Hippocampal formation (tissue), 2 donors: ENCODE measurements at places on chromosomes 3 and 15.
A peak's percentile ranks its signal among the peaks of the same experiment; 100 is the strongest.

- DNase-seq: no peak
Measured at GRCh38 chr3:156749244-156749643, 74.9 kb downstream of the TIPARP start.

DNA sequence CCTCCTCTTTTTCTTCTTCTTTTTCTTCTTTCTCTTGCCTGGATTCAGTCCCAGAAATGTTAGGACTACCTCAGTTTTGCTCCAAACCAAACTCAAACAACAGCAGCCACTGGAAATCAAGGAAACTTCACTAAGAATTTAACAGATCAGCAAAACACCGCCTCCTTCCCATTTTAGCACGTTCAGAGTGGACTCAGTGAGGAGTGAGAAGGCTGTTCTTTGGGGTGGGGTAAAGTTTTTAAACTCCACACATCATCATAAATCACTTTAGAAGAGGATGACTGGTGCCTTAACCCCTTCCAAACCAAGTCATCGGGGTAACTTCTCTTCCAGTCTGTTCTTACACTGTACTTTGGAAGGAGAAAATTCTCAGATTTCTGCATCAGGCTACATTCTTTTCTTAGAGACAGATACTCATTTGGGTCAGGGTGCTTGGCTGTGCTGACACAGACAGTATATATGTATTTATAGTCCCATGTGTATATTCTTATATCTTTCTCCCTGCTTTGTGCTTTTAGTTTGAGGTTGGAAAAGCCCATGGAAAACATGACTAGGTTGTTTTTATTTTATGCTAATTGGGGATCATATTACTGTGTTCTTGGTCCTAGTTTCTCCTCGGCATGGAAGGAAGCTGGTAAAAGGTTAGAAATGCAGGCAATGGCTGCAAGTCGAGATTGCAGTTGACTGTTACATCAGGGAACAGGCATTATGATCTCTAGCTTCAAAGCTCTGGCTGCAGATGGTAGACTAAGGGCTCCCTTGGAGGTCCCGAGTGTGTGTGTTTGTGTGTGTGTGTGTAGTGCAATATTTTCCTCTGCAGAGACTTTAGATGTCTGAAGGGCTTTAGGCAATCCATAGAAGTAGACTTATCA lies at the start of gene CCDC80:
CCDC80 (minus strand) TSS at position 214 of the 872 bp plus-strand sequence. CDS start 1,238 bp downstream, outside the sequence.
- no peak for DNase-seq

- no peak for DNase-seq
Measured at GRCh38 chr3:196218155-196218712, 1.9 kb downstream of the SLC51A start.

GRCh38 chr15:77482570-77482969 lies 61.9 kb downstream of the HMG20A start:
- DNase-seq: no peak

DNA sequence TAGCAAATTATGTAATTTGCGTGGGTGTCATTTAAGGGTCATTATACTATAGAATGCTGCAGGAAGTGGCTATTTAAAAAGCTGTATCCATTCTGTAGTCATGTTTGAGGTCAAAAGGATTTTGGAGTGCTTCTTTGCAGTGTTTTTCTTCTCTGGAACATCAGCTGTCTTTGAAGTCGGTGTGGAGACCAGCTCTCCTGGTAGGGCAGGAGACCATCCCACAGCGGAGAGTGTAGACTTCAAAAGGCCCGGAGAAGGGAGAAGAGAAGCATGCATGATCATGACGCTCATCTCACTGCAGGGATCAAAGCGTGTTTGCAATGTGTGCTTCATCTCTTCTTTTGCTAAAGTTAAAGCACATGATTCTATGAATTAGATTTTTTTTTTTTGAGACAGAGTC lies 19.9 kb downstream of the PXK start:
- no peak for DNase-seq

GRCh38 chr15:90126596-90127435 lies 24.5 kb upstream of the IDH2 start:
- DNase-seq: no peak

- peak; percentile 48 for DNase-seq
Measured at GRCh38 chr3:62318752-62319569, 54.4 kb downstream of the FEZF2 start.

DNA sequence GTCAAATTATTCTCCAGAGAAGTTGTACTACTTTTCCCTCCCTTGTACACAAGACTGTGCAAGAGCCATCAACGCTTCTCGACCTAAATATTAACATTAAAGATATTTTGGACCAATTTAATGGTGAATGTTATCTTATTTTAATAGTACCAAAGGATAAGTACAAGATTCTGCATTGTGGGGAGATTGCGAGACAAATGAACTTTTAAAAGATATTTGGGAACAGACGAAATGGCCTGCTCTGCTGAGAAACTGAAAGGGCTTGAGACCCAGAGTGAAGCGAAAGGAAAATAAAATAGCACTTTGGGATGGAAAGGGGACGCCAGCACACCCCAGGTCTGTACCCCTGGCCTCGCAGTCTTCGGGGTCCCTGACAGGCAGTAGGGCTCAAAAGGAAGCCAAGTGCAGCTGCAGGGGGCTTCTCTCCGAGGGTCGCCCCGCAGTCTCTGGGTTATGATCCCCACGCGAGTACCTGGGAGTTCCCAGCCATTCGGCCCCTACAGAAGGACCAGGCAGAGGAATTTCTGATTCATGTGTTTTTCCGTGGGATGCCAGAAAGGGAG lies 97.6 kb upstream of the VGLL3 start:
- peak; percentile 39 for DNase-seq

DNA sequence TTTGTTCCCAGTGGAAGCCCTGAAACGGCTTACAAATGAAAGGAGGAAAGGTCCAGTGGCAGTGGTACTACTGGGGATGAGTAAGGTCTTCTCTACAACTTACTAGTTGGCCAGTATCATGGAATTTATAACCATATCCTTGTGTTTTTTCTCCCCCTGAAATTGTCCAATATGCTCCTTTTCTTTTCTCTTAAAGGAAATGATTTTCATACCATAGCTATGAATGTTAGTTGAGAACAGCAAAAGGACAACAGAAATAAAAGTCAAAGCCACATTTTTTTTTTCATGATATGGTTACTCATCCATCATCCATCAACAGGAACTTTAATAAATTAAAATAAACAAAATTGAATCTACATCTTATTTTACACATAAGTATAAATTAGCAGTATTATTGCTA lies 450.4 kb downstream of the MFSD1 start:
- no peak for DNase-seq

- no peak for DNase-seq
Measured at GRCh38 chr15:74992619-74993018, 2.7 kb upstream of the SCAMP5 start.

- no peak for DNase-seq
Measured at GRCh38 chr3:14792691-14793121, 26.1 kb upstream of the FGD5 start.

- no peak for DNase-seq
Measured at GRCh38 chr15:35141743-35142471, 56.8 kb upstream of the NANOGP8 start.

GRCh38 chr15:70088887-70089691 lies 8.6 kb downstream of the TLE3 start:
- DNase-seq: no peak

DNA sequence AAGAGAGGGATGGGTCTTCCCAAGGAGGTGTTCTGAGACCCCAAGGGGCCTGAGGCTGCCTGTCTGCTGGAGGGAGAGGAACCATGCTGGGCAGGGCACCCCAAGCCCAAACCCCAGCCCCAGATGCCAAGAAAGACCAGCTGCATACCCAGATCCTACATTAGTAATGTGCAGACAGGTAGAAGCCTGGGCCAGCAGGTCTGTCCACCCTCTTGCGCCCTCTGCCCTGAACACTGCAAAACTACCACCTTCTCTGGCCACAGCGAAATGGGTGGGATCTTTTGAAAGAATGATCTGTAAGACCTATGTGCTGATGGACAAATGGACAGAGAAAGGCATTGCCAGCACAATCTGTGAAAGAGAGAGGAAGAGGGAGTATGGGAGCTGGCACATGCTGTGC lies 283.2 kb downstream of the EPHB1 start:
- no peak for DNase-seq

GRCh38 chr3:77169823-77170222 lies 129.9 kb downstream of the ROBO2 start:
- no peak for DNase-seq

GRCh38 chr3:50436114-50436674 lies 67.2 kb downstream of the CACNA2D2 start:
- no peak for DNase-seq

- DNase-seq: no peak
Measured at GRCh38 chr3:37030588-37030987, 37.3 kb downstream of the MLH1 start.

DNA sequence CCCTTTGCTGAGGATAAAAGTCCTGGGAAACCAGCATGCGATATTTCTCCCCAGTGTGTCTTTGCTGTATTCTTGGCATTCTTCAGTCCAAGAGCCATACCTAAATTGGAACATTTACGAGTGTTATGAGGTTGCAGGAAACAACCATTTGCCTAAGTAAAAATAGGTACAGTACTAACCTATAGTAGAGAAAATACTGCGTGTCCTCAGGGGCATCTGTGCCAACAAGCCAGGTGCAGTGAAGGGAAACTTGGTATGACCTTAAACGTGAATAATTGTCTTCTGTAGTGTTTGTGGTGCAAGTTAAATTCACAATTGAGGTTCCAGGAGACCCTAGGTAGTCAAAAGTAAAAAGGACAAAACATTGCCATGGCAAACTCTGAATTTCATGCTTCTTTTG lies 12.2 kb downstream of the IL5RA start:
- DNase-seq: no peak

DNA sequence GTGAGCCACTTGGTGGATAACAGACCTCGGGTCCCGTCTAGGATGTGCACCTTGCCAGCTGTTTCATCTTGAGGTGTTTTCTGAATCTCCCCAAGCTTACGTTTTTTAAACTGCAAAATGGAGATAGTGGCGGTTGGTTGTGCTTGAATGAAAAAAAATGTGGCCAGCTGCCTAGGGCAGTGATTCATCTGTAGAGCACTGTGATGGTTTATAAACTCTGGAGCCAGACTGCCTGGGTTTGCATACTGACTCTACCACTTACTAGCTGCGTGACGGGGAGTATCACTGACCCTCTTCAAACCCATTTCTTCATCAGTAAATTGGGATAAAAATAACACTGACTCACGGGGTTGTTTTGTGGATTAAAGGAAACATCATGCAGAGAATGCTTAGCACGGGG lies 159.1 kb downstream of the CHL1 start:
- DNase-seq: peak; percentile 9

DNA sequence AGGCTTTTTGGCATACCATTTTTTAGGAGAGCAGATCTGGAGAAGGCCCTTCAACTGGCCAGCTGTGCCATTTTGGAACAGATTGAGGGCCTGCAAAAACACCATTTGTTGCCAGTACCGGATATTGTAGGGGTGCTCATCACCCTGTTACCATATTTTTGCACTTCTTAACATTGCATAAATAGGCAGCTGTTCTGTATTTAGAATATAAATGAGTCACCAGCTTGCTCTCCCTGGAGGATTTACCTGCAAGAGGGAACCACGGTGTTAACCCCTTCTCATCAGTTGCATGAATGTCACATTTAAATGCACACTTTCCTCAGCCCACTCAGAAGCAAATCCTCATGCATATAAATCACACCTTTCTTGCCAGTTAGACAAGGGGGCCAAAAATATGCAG lies 435.6 kb downstream of the ROBO2 start:
- no peak for DNase-seq

- DNase-seq: no peak
Measured at GRCh38 chr3:189570916-189571315, 60.3 kb upstream of the TP63 start.

DNA sequence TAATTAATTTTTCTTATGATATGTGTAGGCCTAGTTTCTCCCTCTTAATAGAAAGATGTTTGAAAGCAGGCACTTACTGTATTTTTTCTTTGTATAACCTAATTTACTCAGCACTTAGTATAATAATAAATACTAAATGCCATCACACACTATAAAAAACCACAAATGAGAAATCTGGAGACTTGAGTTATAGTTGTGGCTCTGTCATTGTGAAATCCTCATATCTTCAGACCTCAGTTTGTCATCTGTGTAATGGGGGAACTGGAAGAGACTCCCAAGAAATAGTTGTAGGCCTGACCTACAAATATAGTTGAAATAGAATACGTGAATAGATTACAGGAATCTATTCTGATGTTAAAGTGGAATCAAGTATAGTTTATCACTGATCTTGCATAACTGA lies 287.6 kb upstream of the DPH6 start:
- DNase-seq: no peak

DNA sequence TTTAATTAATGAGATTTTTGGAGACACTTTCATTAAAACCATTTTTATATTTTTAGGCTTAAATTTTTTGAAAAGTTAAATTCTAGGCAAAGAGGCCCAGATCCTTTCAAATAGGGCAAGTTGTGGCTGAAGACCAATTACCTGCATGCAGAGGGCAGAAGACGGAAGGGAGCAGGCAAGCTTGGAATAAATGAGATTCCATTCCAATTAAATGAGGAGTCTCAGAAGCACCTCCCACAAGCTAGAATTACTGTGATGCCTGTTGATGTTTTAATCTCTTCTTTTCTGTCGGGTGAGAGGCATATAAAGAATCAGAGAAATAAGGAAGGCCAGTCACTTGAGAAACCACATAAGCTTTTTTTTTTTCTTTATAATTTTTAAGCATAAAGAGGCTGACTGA lies 46.8 kb downstream of the KBTBD8 start:
- no peak for DNase-seq

DNA sequence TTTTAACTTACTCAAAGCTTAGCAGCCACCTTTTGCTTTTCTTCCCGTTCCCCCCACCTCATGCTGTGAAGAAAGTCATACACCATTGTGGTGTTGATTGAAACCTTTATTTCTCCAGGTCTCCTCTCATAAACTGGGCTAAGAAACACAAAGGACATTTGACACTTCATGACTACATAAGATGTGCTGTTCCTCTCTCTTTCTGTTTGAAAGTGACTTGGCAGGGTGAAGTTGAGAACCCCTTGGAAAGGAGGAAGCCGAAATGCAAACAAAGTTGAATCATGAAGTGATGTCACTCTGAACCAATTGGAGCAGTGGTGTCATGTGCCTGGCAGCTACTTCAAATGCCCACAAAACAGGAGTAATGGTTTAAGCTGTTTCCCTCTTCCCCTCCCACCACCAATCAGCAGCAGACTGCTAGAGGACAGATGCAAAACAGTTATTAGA lies 174.7 kb downstream of the IGF1R start:
- no peak for DNase-seq

- no peak for DNase-seq
Measured at GRCh38 chr3:37510755-37511154, 336.4 kb upstream of the LRRFIP2 start.

GRCh38 chr3:11764931-11765363 lies 81.7 kb downstream of the TAMM41 start:
- DNase-seq: no peak

GRCh38 chr3:196472286-196472685 lies 31.3 kb downstream of the RNF168 start:
- no peak for DNase-seq

DNA sequence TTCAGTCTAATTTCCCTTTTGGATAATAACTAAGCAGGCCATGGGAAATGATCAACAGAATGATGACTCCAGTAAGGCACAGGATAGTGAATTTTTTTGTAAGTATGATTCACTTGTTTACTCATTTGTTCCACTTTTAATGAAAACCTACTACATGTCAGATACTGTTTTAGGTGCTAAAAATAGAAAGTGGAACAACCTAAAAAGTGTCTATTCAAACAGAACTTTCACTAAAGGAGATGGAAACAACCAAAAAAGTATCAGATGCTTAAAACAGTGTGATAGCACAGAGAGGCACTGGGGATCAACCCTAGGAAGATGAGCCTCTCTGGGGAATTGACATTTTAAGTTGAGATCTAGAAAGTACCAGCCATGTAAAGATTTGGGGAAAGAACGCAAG lies 11.1 kb downstream of the RYK start:
- no peak for DNase-seq

GRCh38 chr3:193870376-193871219 lies 265.4 kb upstream of the HES1 start:
- no peak for DNase-seq
